ENCODE measurements at places on chromosomes 4 and X.

DNA sequence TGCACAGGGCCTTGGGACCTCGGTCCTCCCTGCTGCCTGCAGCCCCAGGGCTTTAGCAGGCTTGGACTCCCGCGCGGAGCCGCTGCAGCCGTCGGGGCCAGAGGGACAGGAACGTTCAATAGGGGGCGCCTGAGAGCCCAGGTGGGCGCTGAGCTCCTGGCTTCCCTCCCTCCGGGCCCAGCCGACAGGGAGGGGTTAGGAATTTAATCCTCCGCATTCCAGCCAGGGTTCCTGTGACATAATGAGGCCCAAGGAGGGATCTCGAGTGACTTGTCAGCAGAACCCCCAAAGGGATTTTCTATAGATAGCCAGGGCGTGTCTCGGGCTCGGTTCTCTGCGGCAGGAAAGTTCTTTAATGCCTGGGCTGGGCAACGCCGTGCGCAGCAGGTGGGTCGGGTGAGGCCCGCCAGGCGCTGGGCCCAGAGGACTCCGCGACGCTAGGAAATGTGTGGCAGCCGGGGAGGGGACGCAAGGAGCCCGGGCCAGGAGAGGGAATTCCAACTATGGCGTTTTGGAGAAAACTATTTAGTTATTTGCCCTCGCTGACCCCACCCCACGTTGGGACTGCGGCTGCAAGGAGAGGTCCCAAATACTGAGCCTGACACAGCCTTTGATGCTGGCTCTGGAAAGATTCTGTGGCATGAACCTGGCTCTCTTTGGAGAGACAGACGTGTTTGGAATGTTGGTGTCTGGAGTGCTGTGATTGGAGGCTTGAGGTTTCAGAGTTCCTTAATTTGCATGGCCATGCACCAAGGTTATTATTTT, 285.2 kb upstream of the GATB start:
- DNase-seq, result peak; percentile 78

- peak; percentile 28 for DNase-seq
Observed at GRCh38 chr4:5051278-5052203, at the start of gene STK32B. Gene STK32B, plus strand, starts transcription at chr4:5051480.

- no peak for DNase-seq
Observed at GRCh38 chrX:72313707-72314641, 8.3 kb upstream of the CITED1 start.

DNA sequence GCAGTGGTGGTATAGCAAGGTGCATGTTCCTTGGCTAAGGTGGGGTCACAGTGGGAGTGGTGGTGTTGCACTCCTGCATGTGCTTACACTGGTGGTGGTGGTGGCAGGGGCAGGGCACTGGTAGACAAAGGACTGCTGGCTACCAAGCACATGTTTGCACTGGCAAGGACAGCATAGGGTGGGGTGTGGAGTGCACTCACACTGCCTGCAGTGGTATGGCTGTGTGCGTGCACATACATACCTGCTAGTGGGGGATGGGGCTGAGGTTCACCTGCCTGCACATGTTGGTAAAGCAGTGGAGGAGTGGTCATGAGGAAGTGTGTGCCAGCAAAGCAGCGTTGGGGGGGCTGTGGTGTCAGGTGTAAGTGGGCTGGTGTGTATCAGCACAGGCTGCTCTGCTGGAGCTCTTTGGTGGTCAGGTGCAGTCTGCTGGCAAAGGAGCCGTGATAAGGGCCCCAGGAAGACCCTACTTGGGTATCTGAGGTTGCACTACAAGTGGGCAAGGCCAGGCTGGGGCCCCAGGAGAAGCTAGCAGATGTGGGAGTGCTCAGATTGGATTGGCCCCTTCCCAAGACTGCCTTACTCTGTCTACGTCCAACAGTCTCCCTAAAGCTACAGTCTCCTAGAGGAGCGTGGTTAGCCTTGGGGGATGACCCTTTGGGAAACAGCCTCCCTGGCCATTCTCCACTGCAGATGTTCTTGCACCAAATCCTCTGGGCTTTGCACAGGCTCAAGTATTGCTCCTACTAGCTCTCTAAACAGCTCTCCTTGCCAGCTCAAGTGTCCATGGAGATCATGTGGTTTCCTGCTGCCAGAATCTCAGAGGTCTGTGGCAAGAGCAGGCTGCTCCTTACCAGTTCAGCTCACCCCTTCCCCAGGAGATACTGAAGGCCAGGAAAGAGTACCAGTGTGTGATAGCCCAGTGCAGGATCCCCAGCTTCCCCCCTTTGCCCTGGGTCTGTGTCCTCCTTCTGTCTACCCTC, 486.3 kb upstream of the PABPC4L start:
- no peak for DNase-seq

GRCh38 chr4:128782076-128782715, 27.3 kb upstream of the JADE1 start:
- DNase-seq, result no peak

DNA sequence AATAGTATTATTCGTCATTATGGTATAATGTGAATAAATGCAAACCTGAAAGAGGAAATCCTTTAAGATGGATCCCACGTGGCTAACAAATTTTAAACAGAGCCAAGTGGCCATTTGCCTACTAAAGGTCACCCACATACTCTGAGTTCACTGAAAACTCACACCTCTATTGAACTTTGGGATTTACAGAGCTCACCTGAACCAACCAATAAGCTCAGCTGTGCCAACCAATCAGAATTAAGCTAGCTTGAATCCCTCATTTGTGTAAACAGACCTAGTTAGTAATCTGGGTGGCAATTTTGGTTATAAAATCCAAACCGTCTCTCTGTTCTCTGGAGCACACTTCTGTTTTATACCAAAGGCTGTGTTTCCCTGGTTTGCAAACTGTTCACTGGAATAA, 5.4 kb upstream of the NUDT9 start:
- DNase-seq, result no peak

DNA sequence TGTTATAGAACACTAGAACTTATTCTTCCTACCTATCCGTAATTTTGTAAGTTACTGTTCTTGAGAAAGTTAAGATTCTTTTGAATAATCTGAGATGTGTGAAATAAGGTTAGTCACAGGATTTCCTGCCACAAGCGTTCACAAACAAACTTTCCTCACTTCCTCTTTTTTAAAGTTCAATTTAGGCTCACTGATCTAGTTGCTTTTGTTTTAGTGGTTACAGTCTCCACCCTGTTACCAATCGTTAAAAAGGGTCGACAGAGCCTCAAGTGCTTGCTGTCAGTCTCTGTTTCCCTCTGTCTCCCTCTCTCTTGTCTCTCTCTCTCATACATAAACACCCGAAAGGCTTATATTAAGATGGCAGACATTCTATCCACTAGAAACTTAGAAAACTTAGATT, 35.9 kb upstream of the STK26 start:
- no peak for DNase-seq

DNA sequence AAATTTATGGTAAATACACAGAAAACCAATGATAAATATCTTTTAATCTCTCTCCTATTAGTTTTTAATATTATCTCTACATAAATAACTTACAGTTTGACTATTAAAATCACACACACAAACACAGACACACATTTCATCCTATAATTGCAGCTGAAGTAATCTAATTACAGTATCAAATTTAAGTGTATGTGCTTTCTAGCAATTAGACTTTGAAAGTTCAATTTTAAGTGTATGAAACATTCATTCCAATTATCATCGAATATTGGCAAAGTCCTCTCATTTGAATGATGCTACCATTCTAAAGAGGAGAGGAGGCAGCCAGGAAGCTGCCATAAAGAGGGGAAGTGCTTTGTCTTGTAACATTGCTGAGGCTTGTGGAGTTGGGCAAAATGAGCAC, 221.2 kb upstream of the PABPC4L start:
- DNase-seq, result no peak

DNA sequence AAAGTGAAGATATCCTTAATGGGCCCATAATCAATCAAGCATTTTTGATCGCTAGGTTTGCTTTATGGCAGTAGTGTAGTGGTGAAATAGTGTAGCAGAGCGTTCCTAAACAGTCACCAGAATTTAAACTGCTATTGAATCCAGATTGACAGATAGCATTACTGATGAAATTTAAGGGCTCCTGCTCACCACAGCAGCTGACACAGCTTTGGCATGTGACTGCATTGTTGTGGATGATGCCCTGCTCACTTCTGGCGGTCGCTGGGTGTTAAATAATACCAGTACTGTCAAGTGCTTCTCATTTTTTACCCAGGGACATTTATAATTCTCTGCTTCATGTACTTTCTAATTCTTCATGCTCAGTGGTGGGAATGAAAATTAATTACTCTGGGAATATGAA, 102.0 kb upstream of the ARHGAP24 start:
- DNase-seq, result no peak

DNA sequence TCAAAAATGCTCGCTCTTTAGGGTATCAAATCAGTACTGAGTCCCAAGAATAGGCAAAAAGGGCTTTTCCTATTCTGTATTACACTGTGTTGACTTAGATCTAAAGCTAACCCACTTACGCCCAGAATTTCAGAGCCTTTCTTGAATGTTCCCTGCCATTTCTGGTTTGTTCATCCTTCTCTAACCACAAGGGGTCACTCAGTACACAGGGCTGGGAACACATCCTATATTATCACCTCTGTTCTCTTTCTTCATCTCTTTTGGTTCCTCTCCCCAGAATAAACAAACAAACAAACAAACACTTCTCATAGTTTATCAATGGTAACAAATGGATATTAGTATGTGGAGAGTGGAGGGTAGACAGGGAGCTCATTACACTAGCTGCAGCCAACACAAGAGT, 25.5 kb upstream of the MORC4 start:
- DNase-seq, result no peak

GRCh38 chr4:30929649-30930048, 209.5 kb downstream of the PCDH7 start:
- no peak for DNase-seq

GRCh38 chr4:162506253-162506652, 342.5 kb upstream of the FSTL5 start:
- DNase-seq, result no peak

DNA sequence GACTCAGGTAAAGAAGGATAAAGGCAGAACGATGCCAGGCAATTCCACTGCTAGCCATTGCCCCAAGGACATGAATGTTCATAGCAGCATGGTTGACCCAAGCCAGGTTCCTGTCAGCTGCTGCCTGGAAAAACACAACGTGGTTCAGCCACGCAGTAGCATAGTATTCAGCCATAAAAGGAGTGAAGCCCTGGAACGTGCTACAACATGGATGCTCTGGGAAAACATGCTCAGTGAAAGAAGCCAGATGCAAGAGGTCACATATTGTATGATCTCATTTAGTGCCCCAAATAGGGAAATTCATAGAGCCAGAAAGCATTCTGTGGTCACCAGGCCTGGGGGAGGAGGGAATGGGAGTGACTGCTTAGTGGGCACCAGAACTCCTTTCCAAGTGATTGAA, 129.8 kb downstream of the GPR143 start:
- DNase-seq, result no peak

DNA sequence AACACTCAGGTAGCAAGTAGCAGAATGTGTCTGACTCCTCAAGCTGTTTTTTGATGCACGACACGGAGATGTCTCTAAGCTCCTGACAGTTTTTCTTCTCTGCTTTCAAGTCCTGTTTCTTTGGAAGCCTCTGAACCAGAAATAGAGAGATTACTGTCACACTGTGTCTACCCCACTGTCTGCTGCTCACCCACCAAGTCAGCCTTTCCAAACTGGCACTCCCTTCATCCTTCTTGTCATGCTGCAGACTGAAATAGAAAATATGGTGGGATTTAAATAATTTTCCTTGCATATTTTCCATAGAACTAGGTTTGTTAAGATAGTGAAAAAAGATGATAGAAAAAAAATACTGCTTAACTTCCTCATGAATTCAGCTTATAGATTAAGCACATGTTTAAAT, 102.5 kb upstream of the SPANXN4 start:
- DNase-seq, result no peak

- DNase-seq, result no peak
Observed at GRCh38 chr4:55438314-55438713, 42.6 kb downstream of the TMEM165 start.

- no peak for DNase-seq
Observed at GRCh38 chr4:186806679-186807421, 83.2 kb upstream of the FAT1 start.

DNA sequence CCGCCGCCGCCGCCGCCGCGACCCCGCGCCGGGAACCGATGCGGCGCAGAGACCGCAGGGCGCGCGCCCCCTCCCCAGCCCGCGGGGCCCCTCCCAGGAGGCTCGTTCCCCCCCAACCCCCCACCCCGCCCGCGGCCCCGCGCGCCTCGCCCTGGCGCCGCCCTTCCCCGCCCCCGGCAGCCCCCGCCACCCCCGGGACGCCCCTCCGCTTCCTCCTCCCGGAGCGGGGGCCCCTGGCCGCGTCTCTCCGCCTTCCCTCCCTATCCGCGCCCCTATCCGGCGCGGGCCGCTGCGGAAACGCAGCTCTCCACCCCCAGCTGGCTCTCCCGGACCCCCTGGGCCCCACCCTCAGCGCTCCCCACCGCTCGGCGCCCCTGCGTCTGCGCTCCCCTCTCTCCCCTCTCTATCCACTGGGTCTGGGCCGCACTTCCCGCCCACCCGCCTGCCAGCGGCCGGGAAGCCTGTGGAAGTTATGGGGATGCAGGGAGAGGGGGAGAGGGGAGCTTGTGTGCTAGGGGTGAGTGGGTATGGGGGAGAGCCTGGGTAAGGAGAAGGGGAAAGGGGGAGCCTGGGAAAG, at the start of gene TMEM271:
Gene TMEM271 (minus strand): TSS at position 51 of the 577 bp plus-strand sequence. CDS start 233 bp downstream, outside the sequence.
- no peak for DNase-seq

- no peak for DNase-seq
Observed at GRCh38 chr4:48602222-48602621, 112.2 kb downstream of the ZAR1 start.

GRCh38 chrX:49277535-49277830, 7.9 kb downstream of the PPP1R3F start:
- no peak for DNase-seq

DNA sequence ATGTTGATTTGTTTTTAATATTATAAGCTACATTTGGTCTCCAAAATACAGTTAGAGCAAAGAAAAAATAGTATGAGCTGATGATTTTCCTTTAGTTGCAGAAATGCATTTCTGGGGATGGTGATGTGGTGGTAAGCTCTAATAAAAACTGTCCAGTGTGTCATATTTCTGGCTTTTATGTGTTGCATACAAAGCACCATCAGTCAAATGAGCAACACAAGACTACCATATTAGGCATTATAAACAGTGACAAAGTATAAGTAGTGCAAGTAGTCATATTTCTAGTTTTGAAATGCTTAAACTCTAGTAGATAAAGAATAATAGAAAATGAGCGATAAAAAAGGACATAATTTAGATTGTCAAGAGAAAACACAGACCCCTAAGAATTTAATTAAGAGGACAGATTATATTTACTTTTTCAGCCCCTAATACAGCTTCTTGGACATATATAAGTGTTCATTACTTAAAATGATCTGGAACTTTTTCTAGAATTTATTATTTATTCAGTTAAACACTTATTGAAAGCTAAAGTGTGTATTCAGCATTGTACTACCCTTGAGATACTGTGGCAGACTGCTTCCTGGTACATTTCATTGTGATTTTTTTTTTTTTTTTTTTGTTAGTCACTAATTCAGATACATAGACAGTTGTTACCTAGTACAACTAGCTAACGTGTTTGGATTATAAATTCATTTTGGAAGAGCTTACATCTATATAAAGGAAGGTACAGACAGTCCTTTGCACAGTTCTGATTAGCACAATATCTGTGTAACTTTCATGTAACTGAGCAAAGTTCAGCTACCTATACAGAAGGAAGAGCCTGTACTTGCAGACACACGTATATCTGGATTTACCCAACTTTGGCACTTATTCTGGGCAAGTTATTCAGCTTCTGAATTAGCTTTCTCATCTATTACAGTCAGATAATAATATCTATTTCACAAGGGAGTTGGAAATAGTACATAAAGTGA, 22.3 kb downstream of the RAP1GDS1 start:
- DNase-seq, result no peak

GRCh38 chr4:41076481-41076880, 137.9 kb downstream of the APBB2 start:
- DNase-seq, result no peak
